ENCODE measurements at places on chromosomes 7 and 10. TPM values are rescaled to one million over a fixed set of nuclear protein-coding genes. Genes with fewer than 3 reads are reported as not detected.

Gene HOXA4
- total RNA-seq = not detected

Gene GALNT17
- 61.1 TPM for total RNA-seq

Gene HTR7
- total RNA-seq = 11.2 TPM

DNA sequence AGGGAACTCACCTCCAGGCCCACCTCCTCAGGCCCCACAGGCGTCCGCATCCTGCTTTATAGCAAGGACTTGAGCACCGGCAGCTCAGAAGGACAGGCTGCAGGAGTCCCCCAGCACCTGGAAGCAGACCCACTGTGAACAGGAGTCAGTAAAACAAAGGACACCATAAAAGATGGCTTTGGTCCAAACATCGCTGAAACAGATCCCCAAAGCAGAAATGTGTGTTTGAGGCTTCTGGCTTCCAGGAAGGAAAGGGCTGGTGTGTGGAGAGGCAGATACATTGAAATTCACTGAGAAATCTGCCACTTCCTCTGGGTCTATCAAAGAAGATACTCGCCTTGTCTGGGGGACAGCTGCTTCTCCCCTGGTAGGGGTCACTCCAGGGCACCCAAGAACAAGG is 286.2 kb downstream of the PLXNA4 start:
- no peaks in the 10 kb centered on the region for H3K27me3 ChIP-seq
- H3K36me3 ChIP-seq = no peaks in the 10 kb centered on the region
- H3K4me3 ChIP-seq = no peak overlapping the region
- no peaks in the 10 kb centered on the region for H3K4me1 ChIP-seq
- DNase-seq = no peak
- H3K27ac ChIP-seq = no peak overlapping the region

DNA sequence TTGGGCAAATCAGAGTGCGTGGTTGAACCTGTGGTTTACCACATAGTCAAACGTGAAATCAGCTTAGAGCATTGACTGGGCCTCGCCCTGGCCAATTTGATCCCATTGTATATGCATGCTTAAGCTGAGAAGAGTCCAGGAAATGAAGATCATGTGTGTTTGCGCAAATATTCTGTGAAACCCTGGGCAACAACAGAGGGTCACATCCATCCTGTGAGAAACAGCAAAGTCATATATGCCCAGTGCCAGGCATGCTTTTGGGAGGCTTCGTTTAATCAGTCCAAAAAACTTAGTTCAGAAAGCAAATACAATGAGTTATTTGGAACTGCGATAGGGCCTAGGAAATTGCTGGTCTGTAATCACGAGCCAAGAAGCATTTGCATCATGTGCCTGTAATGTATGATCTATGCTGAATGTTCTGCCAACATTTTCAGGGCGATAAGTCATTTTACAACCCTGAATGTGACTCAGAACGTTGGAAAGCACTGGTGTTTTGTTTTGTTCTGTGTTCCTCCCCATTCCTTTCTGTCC is 412.1 kb upstream of the CELF2 start:
- no peaks in the 10 kb centered on the region for H3K27me3 ChIP-seq
- no peak for DNase-seq
- H3K36me3 ChIP-seq = no peaks in the 10 kb centered on the region
- no peak overlapping the region for H3K27ac ChIP-seq
- no peak overlapping the region for H3K4me3 ChIP-seq

GRCh38 chr7:29154076-29154475 is 7.7 kb upstream of the CPVL start:
- DNase-seq = no peak
- H3K27ac ChIP-seq = no peak overlapping the region
- no peak overlapping the region for H3K4me3 ChIP-seq
- peaks cover 13% of the 10 kb centered on the region for H3K4me1 ChIP-seq
- H3K36me3 ChIP-seq = peaks cover 16% of the 10 kb centered on the region

DNA sequence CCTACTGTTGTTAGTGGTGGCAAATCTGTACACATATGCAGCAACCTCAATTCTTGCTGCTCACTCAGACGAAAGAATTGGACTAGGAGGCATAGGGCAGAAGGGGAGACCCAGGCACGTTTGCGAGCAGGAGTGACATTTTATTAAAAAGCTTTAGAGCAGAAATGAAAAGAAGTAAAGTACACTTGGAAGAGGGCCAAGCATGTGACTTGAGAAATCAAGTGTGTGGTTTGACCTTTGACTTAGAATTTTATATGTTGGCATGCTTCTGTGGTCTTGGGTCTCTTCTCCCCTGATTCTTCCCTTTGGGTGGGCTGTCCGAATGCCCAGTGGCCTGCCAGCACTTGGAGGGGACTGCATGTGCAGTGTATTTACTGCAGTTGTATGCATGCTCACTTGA is 205.5 kb upstream of the SEMA3D start:
- no peak overlapping the region for H3K4me3 ChIP-seq
- H3K27ac ChIP-seq = no peak overlapping the region
- DNase-seq = no peak
- H3K27me3 ChIP-seq = no peaks in the 10 kb centered on the region

DNA sequence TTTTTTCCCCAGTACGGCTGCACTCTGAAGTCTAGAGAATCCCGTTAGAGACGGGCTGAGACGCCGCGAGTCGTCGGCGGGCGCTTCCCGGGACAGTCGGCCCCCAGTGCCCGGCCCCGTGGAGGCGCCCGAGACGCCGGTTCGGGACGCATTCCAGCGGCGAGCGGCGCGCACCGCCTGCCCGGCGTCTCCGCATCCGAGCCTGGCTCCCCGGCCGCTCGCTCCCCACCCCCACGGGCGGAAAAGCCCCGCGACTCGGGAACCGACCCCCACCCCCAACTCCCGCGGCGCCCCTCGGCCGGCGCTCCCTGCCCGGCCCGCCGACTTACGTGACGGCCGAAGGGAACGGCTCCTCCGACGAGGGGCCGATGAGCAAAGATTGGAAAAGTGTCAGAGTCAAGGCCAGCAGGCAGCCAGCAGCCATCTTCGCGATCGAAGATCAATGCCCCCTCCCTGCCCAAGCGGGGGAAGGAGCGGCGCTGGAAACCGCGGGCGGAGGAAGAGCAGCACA is 486 bp downstream of the CACNA2D1 start:
- peak overlapping the region; percentile 96 for H3K4me3 ChIP-seq
- H3K36me3 ChIP-seq = no peaks in the 10 kb centered on the region
- peak overlapping the region; percentile 87 for H3K27ac ChIP-seq
- peaks cover 44% of the 10 kb centered on the region for H3K4me1 ChIP-seq
- peak; percentile 63 for DNase-seq

GRCh38 chr7:123769371-123769770 is 20.6 kb upstream of the WASL start:
- H3K4me3 ChIP-seq = no peak overlapping the region
- no peak overlapping the region for H3K27ac ChIP-seq
- peaks cover 26% of the 10 kb centered on the region for H3K4me1 ChIP-seq
- H3K36me3 ChIP-seq = no peaks in the 10 kb centered on the region
- no peaks in the 10 kb centered on the region for H3K27me3 ChIP-seq
- no peak for DNase-seq

DNA sequence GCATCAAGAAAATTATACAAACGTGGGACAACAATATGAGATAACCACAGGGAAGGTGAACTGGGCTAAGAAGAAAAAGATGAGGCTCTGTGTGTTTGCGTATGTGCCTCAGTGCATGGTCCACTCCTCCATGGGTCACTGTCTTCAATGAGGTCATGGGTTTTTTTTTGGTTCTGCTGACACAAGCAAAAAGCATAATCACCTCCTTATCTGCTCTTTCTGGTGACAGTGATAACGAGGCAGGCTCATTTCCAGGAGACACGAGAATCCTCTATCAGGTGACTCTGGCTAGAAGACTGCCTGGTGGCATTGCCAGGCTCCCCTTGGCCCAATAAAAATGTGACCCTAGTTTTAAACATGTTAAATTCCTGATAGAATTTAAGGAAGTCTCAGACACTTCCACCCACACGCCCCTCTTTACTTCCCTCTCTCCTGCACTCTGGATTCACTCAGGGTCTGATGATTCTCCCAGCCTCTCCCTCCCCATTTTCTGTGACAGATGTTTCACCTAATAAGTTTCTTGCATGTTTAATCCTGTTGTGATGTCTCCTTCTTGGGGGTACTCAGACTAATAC is 35.3 kb upstream of the CDCA7L start:
- H3K4me3 ChIP-seq = no peak overlapping the region
- no peaks in the 10 kb centered on the region for H3K36me3 ChIP-seq
- no peaks in the 10 kb centered on the region for H3K4me1 ChIP-seq
- H3K27ac ChIP-seq = no peak overlapping the region

- H3K4me1 ChIP-seq = peaks cover 18% of the 10 kb centered on the region
- no peak for DNase-seq
- H3K27ac ChIP-seq = peak overlapping the region; percentile 92
- H3K36me3 ChIP-seq = peaks cover 4% of the 10 kb centered on the region
- H3K4me3 ChIP-seq = peak overlapping the region; percentile 99
- H3K27me3 ChIP-seq = no peaks in the 10 kb centered on the region
These were observed 818 bp downstream of the GOT1 start for GRCh38 chr10:99429517-99430095.

DNA sequence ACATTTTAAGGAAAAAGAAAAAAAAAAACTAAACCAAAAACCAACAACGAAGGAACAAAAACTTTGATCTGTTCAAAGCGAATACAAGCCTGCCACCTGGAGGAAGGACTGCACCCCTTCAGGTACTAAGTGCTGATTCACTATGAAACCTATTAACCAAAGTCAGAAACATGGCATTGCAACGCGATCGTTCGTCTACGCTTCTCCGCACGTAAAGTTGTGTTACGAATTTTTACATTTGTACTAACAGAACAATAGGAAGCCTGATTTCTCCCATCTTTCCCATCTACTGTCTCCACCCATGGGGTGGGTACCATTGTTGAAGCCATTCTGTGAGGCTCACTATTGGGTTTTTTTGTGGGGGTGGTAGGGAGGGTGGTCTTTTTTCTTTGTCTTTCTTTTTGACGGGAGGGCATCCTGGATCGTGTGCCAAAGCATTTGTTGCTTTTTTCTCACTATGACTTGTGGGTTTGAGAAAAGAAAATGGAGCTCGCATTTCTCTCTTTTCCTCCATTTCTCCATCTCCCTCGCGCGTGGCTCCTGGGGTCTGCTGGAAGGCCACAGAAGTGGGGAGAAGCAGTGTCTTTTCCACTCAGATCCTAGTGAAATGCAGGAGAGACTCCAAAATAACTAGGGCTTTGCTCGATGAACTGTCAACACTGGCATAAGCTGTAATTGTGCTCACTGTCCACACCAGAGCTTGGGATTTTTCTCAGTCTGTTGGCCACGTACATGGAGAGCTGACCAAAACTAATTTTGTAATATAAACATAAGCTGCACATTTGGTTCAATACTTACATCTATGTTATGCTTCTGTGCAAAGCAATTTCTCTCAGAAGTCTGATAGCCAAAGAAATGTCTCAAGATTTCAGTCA is 100.9 kb upstream of the YAE1 start:
- no peak overlapping the region for H3K4me3 ChIP-seq
- peaks cover 36% of the 10 kb centered on the region for H3K4me1 ChIP-seq
- H3K27ac ChIP-seq = peak overlapping the region; percentile 90
- H3K27me3 ChIP-seq = no peaks in the 10 kb centered on the region
- peak; percentile 58 for DNase-seq

- H3K36me3 ChIP-seq = no peaks in the 10 kb centered on the region
- no peak overlapping the region for H3K4me3 ChIP-seq
- DNase-seq = no peak
- peaks cover 10% of the 10 kb centered on the region for H3K4me1 ChIP-seq
These were observed 85.6 kb upstream of the MTPN start for GRCh38 chr7:136062625-136063325.

GRCh38 chr10:80589726-80590373 is 52.1 kb downstream of the SH2D4B start:
- H3K36me3 ChIP-seq = peaks cover 14% of the 10 kb centered on the region
- H3K4me3 ChIP-seq = no peak overlapping the region
- no peaks in the 10 kb centered on the region for H3K27me3 ChIP-seq

- H3K4me3 ChIP-seq = peak overlapping the region; percentile 77
- peaks cover 10% of the 10 kb centered on the region for H3K4me1 ChIP-seq
- no peak overlapping the region for H3K27ac ChIP-seq
These were observed 99.4 kb upstream of the TMEM106B start for GRCh38 chr7:12111422-12112405.

DNA sequence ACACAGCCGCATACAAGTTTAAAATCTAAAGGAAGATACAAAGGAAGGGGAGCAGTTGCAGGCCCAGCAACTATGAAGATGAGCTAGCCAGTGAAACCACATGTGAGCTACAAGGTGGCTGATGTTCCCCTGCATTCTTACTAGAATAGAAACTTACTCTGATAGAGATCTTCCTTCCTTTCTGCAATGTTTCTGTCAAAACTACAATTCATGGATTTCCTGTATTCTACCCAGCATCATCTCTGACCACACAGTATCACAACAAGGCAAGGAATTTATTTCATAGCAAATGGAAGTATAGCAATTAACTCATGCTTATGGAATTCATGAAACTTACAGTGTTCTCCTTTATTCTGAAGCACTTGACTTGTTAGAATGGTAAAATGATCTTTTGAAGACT is 68.7 kb upstream of the AASS start:
- peaks cover 3% of the 10 kb centered on the region for H3K4me1 ChIP-seq
- peaks cover 11% of the 10 kb centered on the region for H3K36me3 ChIP-seq
- no peak overlapping the region for H3K4me3 ChIP-seq
- DNase-seq = no peak
- H3K27ac ChIP-seq = no peak overlapping the region

- H3K36me3 ChIP-seq = no peaks in the 10 kb centered on the region
- no peaks in the 10 kb centered on the region for H3K27me3 ChIP-seq
These were observed 67.1 kb downstream of the WDFY4 start for GRCh38 chr10:48751730-48752129.

DNA sequence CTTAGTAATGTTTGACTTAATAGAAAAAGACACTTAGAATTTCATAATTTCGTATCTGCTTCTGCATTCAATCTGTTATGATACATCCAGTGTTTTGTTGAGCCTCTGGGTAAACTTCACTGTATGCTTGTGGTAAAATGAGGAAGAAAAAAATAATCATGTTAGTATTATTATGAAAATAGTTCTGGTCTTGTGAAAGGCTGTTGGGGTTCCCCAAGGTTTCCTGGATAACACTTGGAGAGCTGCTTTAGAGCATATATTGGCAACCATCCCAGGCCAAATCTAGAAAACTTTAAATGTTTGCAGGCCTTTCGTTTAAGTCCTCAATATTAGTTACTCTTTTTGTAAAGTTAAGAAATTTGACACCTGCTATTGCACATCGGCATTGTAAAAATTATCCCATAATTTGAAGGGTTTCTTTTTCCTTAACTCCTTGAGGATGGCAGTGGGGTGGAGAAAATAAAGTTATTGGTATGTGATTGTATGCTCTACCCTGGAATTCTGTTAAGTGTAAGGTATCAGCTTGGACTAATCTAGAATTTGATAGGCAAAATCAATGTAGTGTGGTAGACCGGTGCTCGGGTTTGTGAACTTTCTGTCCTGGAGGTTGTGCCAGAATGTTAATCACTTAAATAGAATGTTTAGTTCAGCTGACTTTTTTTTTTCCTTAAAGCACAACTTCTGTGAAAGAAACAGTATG is 54.5 kb downstream of the WAC start:
- no peak overlapping the region for H3K27ac ChIP-seq
- DNase-seq = no peak
- no peak overlapping the region for H3K4me3 ChIP-seq
- peaks cover 49% of the 10 kb centered on the region for H3K36me3 ChIP-seq

DNA sequence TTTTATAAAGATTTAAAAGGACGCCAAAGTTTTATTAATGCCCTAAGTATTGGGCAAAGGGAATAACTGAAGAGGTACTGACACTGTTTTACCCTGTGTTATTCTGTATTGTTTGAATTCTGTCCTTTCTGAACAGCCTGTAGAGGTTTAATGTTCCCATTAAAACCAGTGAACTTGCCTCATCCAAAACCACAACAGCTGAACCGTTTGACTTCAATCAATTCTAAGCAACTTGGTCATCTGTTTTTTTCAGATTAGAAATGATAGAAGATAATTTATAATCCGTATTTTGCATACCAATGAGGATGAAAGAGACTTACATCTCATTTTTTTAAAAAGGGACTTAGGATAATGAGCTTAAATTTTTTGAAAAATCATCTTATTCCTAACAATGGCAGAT is 40.4 kb downstream of the HACD1 start:
- H3K27me3 ChIP-seq = no peaks in the 10 kb centered on the region
- no peak overlapping the region for H3K4me3 ChIP-seq
- H3K27ac ChIP-seq = no peak overlapping the region
- DNase-seq = no peak
- no peaks in the 10 kb centered on the region for H3K4me1 ChIP-seq

Data from WTC11 (cell line).